ENCODE measurements at places on chromosomes 12 and 14. TPM values are rescaled to one million over a fixed set of nuclear protein-coding genes. Genes with fewer than 3 reads are reported as not detected.
A peak's percentile ranks its signal among the peaks of the same experiment; 100 is the strongest.

The FSCB gene
- total RNA-seq = not detected

The HCFC2 gene
- 6.9 TPM for total RNA-seq

The TMEM63C gene
- 0.32 TPM for total RNA-seq

The APEX1 gene
- 234 TPM for total RNA-seq

The NEUROD4 gene
- not detected for total RNA-seq

The AKAP6 gene
- total RNA-seq = 2.5 TPM

The OR6J1 gene
- total RNA-seq = not detected

DNA sequence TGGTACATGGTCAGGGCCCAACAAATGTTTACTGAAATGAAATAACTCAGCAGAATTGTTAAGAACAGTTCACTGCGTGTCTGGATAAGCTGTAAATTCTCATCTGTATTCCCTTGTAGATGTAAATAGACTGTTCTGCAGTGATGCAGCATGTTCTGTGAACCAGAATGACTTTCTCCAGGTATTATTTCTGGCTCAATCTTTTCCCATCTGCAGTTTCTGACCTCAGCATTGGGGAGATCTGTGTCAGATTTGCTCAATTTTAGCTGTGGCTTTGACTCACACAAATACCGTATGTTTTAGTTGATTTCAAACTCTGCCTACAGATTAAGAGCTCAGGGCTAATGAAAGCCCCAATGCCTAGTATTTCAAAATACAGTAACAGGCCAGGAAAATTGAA lies 49.2 kb upstream of the DICER1 start:
- no peak for DNase-seq

DNA sequence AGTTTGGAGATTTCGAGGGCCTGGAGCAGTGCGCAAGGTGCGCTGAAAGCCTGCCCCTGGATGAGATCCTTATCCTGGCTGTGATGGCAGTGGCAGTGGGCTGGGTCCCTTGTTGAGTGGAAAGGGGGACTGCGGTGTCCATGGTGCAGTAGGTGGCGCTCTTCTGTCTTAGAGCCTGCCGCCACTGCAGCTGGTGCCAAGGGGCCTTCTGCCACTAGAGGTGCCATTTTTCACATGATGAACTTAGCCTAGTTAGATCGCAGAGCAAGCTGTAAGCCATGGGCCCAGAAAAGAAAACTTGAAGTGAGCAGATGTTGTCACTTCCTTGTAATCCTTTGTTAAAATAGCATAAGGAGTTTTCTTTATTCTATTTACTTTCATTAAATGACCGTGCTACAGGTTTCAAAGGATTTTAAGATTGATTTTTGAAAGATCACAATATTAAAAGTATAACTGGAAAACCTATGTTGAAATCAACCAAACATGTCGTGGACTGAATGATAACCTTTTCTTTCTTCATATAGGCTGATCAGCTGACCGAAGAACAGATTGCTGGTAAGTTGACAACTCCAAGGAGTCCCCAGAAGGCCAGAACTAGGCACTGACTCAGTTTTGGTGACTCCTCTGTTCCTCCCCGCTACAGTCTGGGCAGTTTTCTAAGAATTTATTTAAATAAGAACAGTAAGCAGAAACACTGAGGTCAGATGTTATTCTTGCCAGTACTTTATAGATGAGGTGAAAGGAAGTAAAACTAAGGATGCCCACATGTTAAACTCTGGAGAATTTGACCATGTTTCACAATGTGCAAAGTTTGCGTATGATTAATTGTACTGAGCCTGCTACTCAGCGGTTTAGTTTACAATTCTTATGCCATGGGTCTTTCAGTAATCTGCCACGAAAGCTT lies 3.0 kb downstream of the CALM1 start:
- peak; percentile 81 for DNase-seq

DNA sequence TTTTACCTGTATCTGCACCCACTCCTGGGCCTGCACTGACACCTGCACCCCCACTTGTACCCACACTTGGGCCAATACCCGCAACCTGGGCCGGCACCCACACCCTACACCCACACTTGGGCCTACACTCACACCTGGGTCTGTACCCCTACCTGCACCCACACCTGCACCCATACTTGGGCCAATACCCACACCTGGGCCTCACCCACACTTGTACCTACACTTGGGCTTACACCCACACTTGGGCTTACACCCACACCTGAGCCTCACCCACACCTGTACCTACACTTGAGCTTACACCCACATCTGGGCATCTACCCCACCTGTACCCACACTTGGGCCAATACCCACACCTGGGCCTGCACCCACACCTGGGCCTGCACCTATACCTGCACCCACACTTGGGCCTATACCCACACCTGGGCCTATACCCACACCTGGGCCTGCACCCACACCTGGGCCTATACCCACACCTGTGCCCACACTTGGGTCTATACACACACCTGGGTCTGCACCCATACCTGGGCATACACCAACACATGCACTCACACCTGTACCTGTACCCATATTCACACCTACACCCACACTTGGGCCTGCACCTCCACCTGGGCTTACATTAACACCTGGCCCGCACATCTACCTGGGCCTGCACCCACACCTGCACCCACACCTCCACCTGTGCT lies 39.2 kb downstream of the DAO start:
- DNase-seq = no peak

- DNase-seq = no peak
These were observed 451.3 kb downstream of the SNAPC1 start for GRCh38 chr14:62213516-62213915.

DNA sequence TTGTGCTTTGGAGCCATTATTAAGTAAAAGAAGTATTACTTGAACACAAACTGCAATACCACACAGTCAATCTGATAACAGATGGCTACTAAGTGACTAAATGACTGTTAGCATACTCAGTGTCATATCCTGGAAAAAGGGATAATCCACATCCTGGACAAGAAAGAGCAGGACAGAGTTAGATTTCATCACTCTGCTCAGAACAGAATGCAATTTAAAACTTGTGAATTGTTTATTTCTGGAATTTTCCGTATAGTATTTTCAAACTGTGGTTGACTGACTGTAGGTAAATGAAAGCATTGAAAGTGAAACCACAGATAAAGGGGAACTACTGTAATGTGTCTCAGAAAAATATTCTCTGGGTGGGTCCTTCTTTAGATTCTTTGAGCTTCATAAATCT lies 458.8 kb downstream of the TMEM117 start:
- no peak for DNase-seq

GRCh38 chr14:34604995-34605394 lies 25.0 kb downstream of the SNX6 start:
- DNase-seq = no peak

- no peak for DNase-seq
These were observed 17.2 kb downstream of the PLEKHG3 start for GRCh38 chr14:64721391-64721791.

- DNase-seq = no peak
These were observed 36.9 kb downstream of the TTLL5 start for GRCh38 chr14:75697918-75698317.

DNA sequence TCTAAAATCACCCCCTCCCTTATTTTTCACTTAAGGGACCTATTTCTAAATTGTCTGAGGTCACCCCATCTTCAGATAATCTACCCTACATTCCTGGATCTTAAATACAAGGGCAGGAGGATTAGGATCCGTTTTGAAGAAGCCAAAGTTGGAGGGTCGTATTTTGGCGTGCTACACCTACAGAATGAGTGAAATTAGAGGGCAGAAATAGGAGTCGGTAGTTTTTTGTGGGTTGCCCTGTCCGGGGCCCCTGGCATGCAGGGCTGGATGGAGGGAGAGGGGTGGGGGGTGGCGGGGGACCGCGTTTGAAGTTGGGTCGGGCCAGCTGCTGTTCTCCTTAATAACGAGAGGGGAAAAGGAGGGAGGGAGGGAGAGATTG lies 300 bp upstream of the CCND2 start:
- DNase-seq = no peak

Measured in activated naive CD4-positive, alpha-beta T cell treated with anti-CD3 and anti-CD28 coated beads, Interleukin-2, amount 50 U/mL, for 72 hours (primary cell).